ENCODE measurements at places on chromosomes 3 and 15.

DNA sequence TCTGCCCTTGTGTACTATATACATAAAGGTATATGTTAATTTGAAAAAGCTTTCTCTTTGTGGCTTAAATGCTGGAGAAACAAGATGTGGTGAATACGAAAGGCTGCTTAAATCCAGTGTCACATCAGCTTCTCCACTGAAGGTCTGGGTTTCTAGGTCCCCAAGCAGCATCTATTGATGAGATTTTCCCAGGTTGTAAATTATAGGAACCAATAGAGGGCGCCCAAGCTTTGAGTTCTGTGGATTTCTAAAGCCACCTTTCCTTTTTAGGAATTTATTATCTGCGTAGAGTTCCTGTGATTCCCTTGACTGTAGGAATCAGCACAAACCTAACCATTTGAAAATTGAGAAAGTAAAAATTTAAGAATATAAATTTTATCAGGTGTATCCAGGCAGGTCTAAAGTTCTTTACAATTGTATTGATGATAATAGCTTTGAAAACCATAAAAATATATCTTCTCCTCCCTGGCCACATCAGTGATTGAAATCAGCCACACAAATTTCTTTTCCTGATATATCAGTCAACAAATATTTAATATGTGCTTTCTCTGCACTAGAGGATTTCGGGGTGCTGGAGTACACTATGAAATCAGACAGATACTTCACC, 88.3 kb upstream of the ADAMTSL3 start:
- DNase-seq: no peak

- DNase-seq: no peak
Observed at GRCh38 chr3:184381261-184382224, 1.7 kb downstream of the CHRD start.

DNA sequence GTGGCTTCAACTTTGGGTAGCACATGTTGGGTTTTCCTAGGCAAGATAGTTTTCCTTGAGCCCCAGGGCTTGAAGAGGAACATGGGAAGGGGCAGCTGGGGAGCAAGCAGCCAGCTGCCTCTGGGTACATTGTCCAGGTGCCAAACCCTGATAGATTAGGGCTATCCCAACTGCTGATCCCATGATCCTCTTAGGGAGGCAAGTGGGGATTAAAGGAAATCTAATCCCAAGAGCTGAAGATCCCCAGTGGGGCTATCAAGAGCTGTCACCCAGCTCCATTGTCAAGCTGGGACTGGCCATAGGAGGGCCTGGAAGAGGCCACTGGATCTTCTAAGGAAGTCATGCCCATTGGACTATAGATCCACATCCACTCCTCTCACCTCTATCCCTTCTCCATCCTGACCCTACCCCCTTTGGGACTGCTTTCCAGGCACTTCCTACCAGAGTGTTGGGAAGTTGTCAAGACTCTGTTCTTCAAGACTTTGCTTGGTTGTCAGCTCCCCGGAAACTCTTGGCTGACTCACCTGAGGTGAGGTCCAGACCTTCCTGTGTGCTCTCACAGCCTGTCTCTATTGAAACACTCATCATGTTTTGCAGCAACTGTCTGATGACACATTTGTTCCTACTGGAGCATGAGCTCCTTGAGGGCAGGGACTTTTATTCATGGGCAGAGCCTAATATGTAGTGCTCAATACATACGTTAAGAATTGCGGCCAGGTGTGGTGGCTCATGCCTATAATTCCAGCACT, 5.9 kb downstream of the CAMK2N2 start:
- peak; percentile 13 for DNase-seq

GRCh38 chr3:177084616-177085015, 112.7 kb downstream of the TBL1XR1 start:
- no peak for DNase-seq

- DNase-seq: no peak
Observed at GRCh38 chr3:81936817-81937216, 175.4 kb upstream of the GBE1 start.

GRCh38 chr3:62497156-62497555, 123.8 kb upstream of the FEZF2 start:
- DNase-seq: no peak

GRCh38 chr15:77837649-77838025, 204.9 kb upstream of the LINGO1 start:
- DNase-seq: no peak

GRCh38 chr3:69540706-69541581, 155.1 kb upstream of the FRMD4B start:
- no peak for DNase-seq

- no peak for DNase-seq
Observed at GRCh38 chr15:32121384-32121695, 91.0 kb downstream of the CHRNA7 start.

DNA sequence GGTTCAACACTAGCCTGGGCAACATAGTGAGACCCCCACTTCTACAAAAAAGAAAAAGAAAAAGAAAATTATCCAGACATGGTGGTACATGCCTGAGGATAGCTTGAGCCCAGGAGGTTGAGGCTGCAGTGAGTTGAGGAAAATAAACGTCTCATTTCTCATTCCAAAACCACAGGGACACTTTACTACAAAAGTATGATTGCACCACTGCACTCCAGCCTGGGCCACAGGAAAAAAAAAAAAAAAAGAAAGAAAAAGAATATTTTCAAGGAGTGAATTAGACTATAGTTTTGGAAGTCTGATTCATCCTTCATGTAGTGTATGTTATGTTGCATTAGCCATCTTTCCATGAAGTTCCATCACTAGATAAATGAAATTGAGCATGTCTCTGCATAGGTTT, 149.5 kb upstream of the THBS1 start:
- no peak for DNase-seq

DNA sequence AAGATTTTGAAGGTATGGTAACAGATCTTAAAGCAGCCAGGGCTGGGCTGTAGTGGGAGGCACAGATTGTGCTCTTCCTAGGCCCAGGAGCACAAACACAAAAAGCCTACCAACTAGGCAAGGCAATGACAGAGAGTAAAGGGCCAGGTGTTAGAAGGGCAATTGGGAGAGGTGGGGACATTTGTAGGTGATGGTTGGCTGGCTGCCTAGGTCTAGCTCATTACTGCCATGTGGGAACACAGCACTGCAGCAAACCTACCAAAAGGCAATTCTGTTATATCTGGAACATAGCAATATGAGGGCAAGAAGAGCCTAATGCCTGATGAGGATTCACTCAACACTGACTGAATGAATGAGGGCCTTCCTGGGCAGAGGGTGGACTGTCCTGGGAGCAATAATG, 30.4 kb downstream of the ARHGEF3 start:
- no peak for DNase-seq

DNA sequence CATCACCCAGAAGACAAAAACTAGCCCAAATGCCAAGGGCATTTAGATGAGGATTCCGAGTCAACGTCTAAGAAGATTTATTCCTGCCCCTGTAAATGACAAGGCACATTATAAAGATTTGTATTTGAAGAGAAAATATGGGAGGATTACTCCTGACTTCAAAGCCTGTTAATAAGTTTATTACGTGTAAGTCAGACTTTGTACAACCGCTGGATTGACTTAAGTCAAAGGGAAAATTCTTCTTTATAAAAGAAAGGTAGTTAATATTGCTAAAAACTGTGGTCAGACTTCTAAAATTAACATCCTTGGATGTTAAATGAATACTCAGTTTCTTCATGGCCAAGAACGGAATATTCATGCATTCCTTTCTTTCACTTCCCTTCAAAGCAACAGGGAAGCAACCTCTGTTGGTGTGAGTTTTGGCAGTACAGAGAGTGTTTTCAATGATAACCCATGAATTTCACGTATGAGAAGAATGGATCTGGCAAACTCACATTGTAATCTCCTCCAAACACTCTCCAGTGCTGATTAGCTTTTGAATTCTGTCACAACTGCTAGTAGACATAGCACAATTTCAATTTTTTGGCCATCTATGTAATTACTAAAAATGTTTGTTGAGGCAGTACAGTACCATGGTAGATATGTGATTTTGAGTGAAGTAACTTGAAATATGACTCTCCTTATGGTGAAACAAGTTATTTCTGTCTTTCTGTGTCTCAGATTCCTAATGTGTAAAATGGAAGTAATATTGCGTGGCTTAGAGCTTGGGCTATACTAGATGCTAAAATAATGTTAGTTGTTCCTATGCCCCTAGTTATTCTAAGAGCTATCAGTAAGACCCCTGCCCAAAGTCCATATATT, 62.0 kb downstream of the PLD1 start:
- no peak for DNase-seq

GRCh38 chr3:146280864-146281263, 30.0 kb upstream of the PLSCR4 start:
- no peak for DNase-seq

- no peak for DNase-seq
Observed at GRCh38 chr3:137410028-137410427, 354.1 kb upstream of the SOX14 start.

DNA sequence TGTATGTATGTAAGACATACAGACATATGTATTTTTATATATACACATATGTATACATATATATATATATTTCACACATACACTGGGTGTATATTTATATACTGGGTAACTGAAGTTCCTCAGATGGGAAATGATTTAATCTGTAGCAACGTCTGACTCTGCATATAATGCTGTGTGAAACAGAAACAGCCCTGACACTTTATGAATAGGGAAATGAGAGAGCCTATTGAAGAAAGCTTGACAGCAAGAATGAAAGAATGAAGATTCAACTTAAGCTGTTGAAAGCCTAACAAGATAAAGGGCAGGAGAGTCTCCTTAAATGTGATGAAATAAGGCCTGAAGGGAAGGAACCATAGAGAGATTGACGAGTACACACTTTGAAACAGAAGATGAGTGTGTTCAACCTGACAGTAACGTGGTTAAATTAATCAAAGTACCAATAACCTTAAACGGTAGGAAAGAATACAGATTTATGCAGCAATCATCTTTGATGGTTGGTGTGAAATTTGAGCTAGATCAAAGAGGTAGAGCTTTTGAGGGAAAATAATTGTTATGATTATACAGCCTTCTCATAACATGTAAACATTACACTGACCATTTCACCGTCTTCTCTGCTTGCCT, 169.9 kb downstream of the MECOM start:
- no peak for DNase-seq

DNA sequence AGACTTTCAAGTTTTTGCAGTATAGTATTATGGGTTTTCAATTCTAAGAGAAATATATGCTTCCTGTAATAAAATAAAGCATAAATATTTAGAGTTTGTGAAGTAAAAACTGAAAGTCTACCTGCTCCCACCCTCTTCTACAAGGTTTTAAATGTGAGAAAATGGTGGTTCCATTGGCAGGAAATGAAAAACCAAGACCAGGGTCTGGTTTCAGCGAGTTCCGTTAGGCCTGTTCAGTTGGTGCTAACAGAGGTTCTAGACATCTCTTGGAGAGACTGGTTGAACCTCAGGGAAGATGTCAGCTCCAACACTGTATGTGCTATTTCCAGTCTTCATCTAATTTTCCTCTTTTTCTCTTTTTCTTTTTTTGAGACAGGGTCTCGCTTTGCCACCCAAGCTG, 11.8 kb upstream of the MYO1E start:
- DNase-seq: no peak

GRCh38 chr3:140629357-140630137, 48.3 kb upstream of the TRIM42 start:
- no peak for DNase-seq

DNA sequence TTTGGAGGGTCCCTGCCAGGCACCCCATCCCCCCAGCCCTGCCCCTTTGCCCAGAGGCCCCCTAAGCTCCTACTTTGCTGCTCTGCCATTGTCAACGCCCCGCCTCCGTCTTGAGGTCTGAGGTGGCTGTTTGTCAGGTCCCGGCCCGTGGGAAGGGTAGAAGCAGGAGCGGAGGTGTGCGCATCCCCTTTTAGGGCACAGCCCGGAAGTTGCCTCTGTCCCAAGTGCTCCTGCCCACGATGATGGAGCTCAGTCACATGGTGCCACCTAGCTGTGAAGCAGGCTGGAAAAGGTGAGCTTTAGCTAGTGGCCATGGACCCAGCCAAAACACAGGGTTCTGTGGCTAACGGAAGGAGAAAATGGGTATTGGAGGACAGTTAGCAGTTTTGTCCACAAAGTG, 28.5 kb upstream of the LCTL start:
- no peak for DNase-seq

GRCh38 chr15:55846116-55846707, 103.3 kb upstream of the PRTG start:
- peak; percentile 9 for DNase-seq

DNA sequence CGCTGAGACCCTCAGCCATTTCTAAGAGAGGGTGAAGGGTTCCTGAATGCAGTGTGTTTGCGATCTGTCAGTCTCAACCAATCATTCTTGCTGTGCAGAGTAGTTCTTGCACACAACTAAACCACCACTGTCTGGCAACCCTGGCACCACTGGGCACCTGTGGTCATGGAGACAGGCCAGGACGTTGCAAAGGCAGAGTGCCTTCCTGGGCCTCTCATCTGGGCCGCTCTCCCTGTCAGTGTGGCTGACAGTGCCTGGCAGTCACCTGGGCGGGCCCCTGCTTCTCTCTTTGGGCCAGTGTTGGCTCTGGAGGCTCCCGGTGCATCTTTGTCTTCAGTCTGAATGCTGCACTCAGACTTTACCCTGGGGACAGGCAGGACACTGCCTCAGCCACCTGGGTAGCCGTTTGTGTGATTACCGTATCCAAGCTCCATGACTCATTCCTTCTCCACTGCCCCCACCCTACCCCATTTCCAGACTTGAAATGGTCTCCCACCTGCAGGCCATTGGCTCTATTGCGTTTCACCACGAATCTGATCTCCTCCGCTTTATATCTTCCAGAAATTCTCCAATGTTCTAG, 104.6 kb upstream of the KLF13 start:
- no peak for DNase-seq

GRCh38 chr15:88438181-88438580, 29.0 kb downstream of the MRPL46 start:
- no peak for DNase-seq

DNA sequence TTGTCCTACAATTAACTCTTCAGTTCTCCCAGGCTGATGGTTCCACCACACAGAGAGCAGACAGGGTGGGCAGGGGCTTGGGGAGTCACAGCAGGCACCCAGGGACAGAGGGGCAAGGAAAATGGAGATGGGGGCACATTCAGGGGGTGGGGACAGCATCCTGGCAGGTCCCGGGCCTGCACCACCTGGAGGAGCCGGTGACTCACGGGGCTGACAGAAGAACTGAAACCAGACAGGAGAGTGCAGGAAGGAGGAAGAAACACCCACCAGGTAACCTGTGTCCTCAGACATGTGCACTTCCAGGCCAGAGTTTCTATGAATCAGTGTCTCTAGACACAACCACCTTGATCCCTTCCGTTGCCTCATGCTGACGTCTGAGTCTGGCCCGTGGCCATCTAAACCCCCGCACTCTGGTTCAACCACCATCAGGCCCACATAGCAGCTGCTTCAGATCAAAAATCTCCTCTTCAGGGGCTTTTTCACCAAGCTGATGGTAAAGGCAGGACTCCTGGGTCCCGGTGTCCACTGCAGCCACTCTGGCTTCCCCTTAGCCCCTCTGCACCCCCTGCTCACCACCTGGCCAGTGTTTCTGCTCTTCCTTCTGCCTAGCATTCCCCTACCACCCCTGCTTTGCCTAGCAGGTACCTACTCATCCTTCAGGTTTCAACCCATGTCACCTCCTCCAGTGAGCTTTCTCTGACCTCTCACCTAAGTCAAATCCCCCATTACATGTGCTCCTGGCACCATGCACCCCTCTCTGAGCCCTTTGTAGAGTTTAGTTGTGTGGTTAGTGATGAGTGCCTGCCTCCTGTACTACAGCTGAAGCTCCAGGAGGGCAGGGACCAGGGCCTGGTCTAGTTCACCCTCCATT, 16.5 kb upstream of the CYP11A1 start:
- DNase-seq: peak; percentile 81

Data from activated naive CD8-positive, alpha-beta T cell treated with anti-CD3 and anti-CD28 coated beads for 36 hours (primary cell).